ENCODE measurements at places on chromosomes 2 and 18.

- DNase-seq = no peak
These were observed 549 bp upstream of the PSMD14 start for GRCh38 chr2:161307676-161308075.

- no peak for DNase-seq
These were observed 511.7 kb downstream of the EPHA4 start for GRCh38 chr2:221060376-221060775.

- DNase-seq = no peak
These were observed 19.0 kb downstream of the ACVR2A start for GRCh38 chr2:147863835-147864234.

GRCh38 chr2:97754690-97755346, 41.4 kb downstream of the ZAP70 start:
- no peak for DNase-seq

DNA sequence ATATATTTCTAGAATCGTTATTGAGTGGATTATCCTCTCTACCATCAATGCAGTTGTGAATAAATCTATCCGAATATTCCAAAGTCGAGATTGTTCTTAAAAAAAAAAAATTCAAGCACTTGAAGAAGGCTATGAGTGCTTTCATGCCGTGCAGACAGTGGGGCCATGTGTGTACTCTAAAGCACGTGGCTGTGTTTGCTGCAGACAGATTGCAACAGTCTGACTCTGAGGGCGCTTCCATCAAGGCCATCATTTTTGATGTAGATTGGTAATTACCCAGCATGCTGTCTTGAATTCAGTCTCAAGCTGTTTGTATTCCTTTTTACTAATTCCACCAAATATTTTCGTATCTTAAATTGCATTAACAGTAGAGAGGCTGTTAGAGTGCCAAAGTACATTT, 325.9 kb upstream of the LINC00305 start:
- DNase-seq = no peak

All from T follicular helper cell (primary cell).